ENCODE measurements at places on chromosomes 2 and 18.

- no peaks in the 10 kb centered on the region for H3K27me3 ChIP-seq
- peaks cover 9% of the 10 kb centered on the region for H3K36me3 ChIP-seq
- DNase-seq, result peak; percentile 76
- peaks cover 67% of the 10 kb centered on the region for H3K4me1 ChIP-seq
- H3K27ac ChIP-seq, result peak overlapping the region; percentile 94
These were observed 756 bp upstream of the OST4 start for GRCh38 chr2:27071990-27072830.

- no peak for DNase-seq
- H3K4me1 ChIP-seq, result no peaks in the 10 kb centered on the region
- H3K27ac ChIP-seq, result no peak overlapping the region
- H3K4me3 ChIP-seq, result no peak overlapping the region
These were observed 364.9 kb downstream of the SS18 start for GRCh38 chr18:25725501-25725900.

DNA sequence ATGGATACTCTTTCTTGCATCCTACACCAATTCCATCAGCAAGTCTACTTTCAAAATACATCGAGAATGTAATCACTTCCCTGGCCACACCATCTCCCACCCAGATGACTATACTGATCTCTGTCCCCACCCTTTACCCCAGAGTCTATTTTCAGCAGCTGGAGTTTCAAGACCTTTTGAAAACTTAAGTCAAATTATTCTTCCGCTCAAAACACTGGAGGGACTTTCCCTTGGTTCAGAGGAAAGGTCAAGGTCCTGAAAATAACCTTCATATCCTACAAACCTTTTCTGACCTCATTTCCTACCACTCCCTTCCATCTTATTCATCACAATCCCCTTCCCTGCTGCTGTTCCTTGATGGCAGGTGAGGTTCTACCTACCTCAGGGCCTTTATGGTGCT lies 58.8 kb upstream of the LYPD6 start:
- no peak overlapping the region for H3K4me3 ChIP-seq
- H3K36me3 ChIP-seq, result no peaks in the 10 kb centered on the region
- no peaks in the 10 kb centered on the region for H3K4me1 ChIP-seq

DNA sequence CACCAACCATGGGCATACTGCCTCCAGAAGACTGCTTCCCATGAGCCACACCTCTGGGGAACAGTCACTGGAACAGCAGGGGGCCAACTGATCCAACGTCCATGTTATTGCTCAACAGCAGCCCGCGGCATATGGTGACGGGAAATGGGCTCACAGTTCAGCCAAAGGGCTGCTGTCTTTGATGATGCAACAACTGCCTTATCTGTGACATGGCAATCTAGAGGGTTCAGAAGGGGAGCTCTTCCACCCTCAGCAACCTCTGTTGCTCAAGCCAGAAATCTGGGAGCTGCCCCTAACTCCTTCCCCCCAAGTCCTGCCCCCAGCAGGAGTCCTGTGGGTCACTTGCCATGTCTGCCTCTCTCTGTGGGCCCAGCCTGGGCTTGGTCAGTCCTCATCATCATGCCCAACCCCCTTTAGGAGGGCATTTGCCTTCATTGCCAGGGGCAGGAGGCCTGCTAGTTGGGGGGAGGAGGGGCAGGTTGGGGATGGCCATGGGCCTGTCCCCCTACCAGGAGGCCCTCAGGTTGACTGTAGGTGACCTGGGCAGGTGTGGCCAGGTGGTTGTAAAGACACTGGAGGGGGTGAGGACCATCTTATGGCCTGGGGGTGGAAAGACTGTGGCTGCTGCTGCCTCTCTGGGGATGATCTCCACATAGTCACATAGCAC lies 212.9 kb downstream of the CYP26B1 start:
- H3K27ac ChIP-seq, result no peak overlapping the region
- H3K36me3 ChIP-seq, result no peaks in the 10 kb centered on the region
- peak; percentile 47 for DNase-seq
- no peak overlapping the region for H3K4me3 ChIP-seq
- H3K27me3 ChIP-seq, result no peaks in the 10 kb centered on the region

- no peaks in the 10 kb centered on the region for H3K36me3 ChIP-seq
- peak overlapping the region; percentile 23 for H3K27ac ChIP-seq
- DNase-seq, result no peak
- H3K4me1 ChIP-seq, result peaks cover 14% of the 10 kb centered on the region
These were observed 36.8 kb downstream of the DPP4 start for GRCh38 chr2:162037028-162037795.

DNA sequence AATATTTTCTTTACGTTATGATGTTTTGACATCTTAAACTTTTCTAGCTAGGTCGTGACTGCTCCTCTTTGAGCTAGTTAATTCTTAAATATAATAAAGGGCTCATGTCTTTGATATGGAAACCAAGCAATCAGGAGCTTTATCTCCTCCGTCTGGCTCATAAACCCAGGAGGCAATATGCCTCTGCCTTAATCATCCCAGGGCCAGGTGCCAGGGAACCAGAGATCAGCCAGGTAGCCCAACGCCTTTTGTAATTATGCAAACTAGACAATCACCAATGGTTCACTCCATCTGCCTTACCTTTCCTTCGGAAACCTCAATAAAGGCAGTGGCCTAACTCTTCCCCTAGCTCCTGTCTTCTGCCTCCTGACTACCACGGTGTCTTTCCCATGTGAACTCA lies 213.7 kb downstream of the KCNJ3 start:
- no peaks in the 10 kb centered on the region for H3K36me3 ChIP-seq
- H3K4me1 ChIP-seq, result no peaks in the 10 kb centered on the region
- no peak overlapping the region for H3K27ac ChIP-seq
- no peak overlapping the region for H3K4me3 ChIP-seq

- H3K4me1 ChIP-seq, result peaks cover 21% of the 10 kb centered on the region
- no peaks in the 10 kb centered on the region for H3K36me3 ChIP-seq
- H3K4me3 ChIP-seq, result no peak overlapping the region
- no peaks in the 10 kb centered on the region for H3K27me3 ChIP-seq
- peak; percentile 77 for DNase-seq
- peak overlapping the region; percentile 75 for H3K27ac ChIP-seq
These were observed 71.2 kb upstream of the AFF3 start for GRCh38 chr2:100213595-100213994.

GRCh38 chr2:26692279-26692896 lies at the start of gene KCNK3:
KCNK3 (plus strand) TSS chr2:26692722; CDS start chr2:26692876, 154 bp downstream.
- peak within 1 kb of the TSS; percentile 65 for H3K27ac ChIP-seq
- H3K4me3 ChIP-seq, result no peak within 1 kb of the TSS
- H3K27me3 ChIP-seq, result peaks cover 53% of the 10 kb centered on the region
- H3K4me1 ChIP-seq, result peaks cover 25% of the 10 kb centered on the region
